ENCODE measurements at places on chromosomes 7 and 10. TPM values are rescaled to one million over a fixed set of nuclear protein-coding genes. Genes with fewer than 3 reads are reported as not detected.
A peak's percentile ranks its signal among the peaks of the same experiment; 100 is the strongest.

GRCh38 chr7:28640001-28640400 lies 227.7 kb downstream of the CREB5 start:
- DNase-seq, result no peak

- DNase-seq, result no peak
Measured at GRCh38 chr7:105020926-105021325, 6.9 kb downstream of the KMT2E start.

DNA sequence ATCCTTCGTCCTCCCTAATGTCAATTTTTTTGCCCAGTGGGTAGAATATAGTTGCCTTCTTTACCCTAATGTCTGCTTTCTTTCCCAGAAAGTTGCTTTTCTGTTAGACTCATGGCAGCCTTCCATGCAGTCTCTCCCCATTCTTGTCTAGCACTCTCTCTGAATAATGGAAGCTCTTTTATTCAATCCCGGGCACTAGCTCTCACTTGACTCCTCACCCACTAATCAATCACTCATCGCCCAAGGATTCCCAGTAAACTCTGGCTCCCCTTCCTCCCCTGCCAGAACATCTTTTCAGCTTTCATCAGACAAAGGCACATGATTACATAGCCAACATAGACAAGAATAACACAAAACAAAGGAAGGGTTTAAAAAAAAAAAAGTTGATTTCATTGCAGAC lies 100.2 kb upstream of the RELN start:
- no peak for DNase-seq

DNA sequence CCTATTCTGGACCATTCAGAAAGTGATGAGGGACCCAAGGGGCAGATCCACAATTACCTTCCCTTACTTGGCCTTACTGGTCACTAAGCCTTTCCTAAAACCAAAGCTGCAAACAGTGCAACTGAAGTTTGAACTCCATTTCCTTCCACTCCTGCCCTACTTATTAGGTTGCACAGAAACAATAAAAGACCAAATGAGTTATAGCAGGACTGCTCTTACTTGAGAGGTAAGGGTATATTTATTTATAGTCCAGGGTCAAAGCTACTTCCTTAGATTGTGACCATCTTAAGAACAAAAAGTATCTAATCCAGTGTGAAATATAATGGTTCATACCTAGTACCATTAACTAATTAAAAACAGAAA lies 27.0 kb downstream of the CDK6 start:
- no peak for DNase-seq

GRCh38 chr10:79088613-79089355 lies 20.0 kb downstream of the ZMIZ1 start:
- DNase-seq, result no peak

DNA sequence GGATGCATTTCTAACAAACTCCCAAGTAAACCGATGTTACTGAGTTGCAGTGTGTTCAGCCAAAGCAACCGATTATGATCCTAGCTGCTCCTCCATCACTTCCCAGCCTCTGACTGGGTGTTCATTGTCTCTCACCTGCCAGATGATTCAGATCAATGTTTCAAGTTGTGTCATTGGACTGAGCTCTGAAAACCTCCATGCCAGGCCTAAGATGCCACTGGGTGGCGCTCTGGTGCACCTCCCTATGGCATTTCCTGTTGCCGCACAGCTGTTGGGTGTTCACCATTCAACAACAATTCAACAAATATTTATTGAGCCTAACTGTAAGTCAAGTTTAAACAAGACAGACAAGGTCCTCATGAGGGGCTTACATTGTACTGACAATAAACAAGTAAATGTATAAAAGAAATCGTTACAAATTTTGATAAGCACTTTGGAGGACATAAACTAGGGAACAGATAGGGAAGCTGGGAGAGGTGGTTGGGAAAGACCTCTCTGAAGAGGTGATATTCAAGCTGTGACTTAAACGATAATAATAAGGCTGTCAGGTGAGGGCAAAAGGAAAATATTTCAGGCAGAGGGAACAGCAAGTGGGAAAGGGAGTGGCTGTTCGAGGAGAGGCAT lies 22.8 kb downstream of the RGR start:
- DNase-seq, result peak; percentile 59

Gene PLPP4
- total RNA-seq, result 3.5 TPM

Gene SUN3
- total RNA-seq, result not detected

Gene SPAG6
- not detected for total RNA-seq

Gene RAB11FIP2
- total RNA-seq, result 9.6 TPM

Gene GATA3
- 1.1 TPM for total RNA-seq

Gene HTR7
- total RNA-seq, result 34.3 TPM
